ENCODE measurements at places on chromosomes 7 and 10.

- no peak for DNase-seq
Observed at GRCh38 chr7:75872073-75872782, 6.6 kb upstream of the RHBDD2 start.

DNA sequence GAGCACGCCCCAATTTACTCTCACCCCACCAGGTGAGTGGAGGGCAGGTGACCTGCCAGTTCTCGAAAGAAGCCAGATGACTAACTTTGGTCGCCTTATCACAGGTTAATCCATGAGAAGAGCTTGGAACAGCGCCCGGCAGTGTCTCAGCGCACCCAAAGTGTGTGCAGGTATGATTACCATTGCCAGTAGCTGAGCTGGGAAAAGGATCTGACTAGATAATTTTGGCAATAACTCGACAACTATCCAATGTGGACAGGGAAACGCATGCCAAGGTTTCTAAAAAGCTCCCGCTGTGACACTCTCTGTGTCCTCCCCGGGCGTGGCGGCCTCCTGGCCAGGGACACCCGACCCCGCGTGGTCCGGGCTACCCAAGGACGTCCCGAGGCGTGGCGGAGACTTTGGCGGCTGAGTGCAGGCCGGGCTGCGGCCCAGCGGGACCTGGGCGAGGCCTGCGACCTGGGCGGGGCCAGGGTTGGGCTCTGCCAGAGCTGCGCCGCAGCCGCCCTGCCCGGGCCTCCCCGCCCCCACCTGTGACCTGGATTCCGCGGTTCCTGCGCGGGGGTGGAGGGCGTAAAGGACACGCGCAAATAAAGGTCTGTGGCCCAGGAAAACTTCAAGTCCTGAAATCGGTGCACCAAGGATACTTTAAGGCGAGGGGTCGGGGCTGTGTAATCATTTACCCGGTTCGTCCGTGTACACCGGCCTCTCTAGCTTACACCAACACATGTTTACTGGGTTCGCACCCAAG lies 13.7 kb upstream of the WAPL start:
- DNase-seq, result peak; percentile 88

DNA sequence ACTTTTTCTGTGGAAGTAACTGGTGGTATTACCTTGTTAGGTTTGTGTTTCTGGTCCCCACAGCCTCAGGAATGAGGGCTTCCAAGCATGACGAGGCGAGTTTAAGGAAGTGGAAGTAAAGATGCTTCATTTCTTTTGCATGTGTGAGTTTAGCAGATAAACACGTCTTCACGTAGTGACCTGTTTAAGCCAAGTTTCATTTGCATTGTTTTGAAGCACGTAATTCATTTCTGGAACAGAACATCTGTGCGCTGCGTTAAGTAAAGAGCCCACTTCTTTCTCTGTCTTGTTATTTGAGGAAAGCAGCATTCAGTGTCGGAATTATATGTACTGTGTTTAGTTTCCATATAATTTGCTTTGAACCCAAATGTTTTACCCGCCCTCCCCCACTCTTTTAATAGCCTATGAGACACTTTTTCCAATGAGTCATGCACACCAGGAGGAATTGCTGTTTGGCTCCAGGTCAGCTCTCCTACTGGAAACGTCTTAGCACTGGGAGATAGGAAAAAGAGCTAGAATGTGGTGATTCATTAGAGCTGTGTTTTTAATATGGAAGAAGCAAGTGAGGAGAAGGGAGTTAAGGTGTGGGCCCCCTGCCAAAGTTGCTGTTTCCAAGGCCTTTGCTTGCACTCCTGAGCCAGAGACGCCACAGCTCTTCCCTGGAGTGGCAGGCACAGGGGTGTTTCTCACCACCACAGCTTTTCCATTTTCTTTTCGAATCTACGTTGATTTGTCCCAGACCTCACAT lies 36.7 kb downstream of the BTBD16 start:
- no peak for DNase-seq

DNA sequence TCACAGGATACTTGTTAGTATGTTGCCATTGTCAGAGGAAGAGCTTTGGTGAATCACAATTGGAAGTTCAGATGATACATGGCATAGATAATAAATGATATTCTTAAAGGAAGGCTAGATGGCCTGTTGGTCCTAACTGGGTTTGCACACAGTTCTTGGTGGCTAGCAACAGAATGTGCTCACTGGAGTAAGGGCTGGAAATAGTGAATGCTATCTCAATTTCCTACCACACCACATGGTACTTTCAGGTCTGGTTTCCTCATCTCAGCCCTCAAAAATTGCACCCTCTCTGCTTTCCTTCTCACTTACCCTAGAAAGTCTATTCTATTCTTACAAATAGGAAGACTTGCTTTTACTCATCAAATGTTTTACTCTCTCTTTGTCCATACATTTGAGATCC lies 622.5 kb downstream of the ANKRD7 start:
- no peak for DNase-seq

GRCh38 chr10:7577176-7577575 lies 89.6 kb downstream of the ITIH5 start:
- no peak for DNase-seq

- DNase-seq, result no peak
Observed at GRCh38 chr10:60853107-60853506, 74.8 kb downstream of the CDK1 start.

- DNase-seq, result no peak
Observed at GRCh38 chr7:100008525-100008924, 6.9 kb upstream of the ZKSCAN1 start.

DNA sequence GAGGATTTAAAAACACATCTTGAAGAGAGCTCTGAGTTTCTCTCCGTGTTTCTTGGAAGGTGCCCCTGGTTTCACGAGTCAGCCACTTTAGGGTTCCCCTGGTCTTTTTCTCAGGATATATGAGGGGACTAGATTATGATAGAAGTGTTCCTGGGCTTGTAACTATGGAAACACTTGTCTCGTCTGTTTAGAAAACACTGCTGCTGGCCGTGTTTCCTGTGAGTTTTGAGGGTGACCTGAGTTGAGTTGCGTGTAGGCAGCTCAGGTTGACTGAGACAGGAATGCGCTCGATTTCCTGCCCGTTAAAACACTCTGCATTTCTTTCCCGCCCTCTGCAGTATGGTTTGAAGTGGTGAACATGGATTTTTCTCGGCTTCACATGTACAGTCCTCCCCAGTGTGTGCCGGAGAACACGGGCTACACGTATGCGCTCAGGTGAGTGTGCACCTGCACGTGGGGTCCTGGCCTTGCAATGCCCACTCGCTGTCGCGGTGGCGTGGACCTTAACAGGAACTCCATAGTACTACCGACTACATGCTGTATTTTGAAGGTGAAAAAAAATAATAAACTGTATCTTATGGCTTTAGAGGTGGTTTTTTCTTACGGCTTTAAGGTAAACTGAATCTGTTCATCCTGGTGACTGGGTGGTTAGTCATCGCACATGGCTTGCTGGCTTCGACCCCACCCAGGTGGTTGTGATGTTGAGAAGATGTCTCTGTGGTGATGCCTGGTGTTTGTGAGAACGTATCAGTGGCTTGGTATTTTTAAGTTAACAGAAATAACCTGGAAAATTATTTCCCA lies at the start of gene SUN1:
Gene SUN1 (plus strand): TSS at position 310 of the 801 bp plus-strand sequence. CDS start 49 bp downstream, at position 359.
- DNase-seq, result no peak

Data from H1 (cell line).